Smooth muscle cell of bladder (primary cell): ENCODE measurements at places on chromosomes 7 and 10. TPM values are rescaled to one million over a fixed set of nuclear protein-coding genes. Genes with fewer than 3 reads are reported as not detected.

The RPEL1 gene
- under 0.01 TPM in 1 of 2 replicates, not detected in the other for total RNA-seq

The STK31 gene
- under 0.01 TPM in 1 of 2 replicates, not detected in the other for total RNA-seq

The CLDN4 gene
- 0.14 and 1.5 TPM in 2 replicates for total RNA-seq

The OR2A12 gene
- total RNA-seq, result not detected in 2 replicates

The ANKRD30A gene
- not detected in 2 replicates for total RNA-seq

The CYP2C18 gene
- not detected in 2 replicates for total RNA-seq

The HSPA14 gene
- 10.4 and 11.9 TPM in 2 replicates for total RNA-seq
